ENCODE measurements at places on chromosomes 2 and 18.

GRCh38 chr2:69695850-69696216, 46.1 kb upstream of the ANXA4 start:
- no peak for DNase-seq

DNA sequence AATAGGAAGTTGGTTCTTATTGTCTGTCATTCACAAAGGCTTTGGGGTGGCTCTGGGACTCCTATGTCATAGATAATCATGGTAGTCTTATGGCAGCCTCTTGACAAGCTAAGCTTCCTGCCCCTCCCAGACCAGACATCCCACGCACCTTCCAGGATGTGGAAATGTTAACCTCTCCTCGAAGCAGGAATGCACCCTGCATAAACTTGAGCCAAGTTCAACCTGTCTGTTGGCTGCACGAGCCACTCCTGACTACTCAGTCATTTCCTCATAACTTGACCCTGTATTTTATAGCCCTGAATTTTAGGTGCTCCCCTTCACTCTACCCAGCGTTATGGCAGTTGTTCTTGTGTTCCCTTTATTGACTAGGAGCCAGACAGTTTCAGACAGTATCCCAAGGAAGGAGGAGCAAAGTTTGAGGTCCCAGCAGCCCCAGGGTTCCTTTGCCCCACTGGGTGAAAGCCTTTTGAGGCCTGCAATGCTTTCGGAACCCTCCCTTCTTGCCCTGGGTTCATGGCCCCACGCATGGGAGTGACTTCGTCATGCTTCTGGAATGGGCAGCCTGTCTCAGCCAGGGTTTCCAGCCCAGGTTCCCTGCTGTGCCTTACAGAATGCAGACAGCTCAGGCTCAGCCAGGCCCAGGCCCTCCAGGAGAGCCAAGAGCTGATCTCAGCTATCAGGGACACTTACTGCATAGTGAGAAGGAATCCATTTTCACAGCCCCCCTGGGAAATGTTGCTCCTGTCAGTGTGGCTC, 15.6 kb upstream of the INO80C start:
- no peak for DNase-seq

- no peak for DNase-seq
Measured at GRCh38 chr2:54420524-54421172, 35.5 kb upstream of the SPTBN1 start.

DNA sequence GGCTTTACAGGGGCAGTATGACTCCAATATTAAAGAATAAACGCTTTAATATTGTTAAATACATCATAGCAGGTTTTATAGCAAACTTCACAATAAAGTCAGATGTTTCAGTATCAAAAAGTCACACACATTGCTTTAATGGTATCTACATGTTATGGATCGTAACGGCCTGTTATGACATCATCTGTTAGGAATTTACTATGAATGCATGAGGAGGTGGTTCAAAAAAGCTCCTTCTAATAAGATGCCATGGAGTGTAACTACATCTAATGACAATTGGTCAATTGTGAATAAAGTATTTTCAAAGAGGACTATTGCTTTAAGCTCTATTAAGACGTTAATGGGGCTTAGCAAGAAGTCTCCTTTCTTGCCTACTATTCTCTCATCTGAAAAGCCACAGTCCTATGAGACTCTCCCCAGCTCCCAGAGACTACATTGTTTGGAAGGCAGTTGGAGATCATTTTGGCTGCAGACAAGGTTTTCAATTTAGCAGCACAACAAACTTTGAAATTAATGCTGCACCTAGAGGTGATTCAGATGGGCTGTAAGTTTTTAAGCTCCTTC, 300.7 kb upstream of the MEIS1 start:
- DNase-seq = no peak

DNA sequence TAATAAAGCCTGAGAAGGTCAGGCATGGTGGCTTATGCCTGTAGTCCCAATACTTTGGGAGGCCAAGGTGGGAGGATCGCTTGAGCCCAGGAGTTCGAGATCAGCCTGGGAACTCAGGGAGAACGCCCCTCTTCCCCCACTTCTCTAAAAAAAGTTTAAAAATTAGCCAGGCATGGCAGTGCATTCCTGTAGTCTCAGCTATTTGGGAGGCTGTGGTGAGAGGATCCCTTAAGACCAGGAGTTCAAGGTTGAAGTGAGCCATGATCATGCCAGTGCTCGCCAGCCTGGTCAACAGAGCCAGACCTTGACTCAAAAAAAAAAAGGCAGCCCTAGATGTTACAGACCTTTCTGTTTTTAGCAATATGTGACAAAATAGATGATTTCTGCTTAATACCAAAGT, 83.4 kb downstream of the AP1S3 start:
- no peak for DNase-seq

DNA sequence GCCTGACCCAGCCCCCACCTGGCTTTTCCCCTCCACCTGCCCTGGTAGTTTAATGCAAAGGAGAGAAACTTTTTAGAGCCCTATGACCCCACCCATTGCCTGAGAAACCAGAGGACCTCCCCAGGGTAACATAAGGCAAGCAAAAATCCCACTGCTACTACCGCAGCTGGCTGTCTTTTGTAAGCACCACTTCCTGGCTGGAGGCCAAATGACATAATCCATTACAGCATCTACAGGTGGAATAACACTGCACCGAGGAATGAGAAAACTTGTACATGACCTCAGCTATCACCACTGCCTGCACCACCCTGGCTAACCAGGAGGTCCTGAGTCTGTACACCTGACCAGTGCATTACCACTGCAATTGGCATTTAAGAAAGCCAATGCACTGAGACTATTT, 149.6 kb upstream of the GALNT5 start:
- DNase-seq = peak; percentile 25

DNA sequence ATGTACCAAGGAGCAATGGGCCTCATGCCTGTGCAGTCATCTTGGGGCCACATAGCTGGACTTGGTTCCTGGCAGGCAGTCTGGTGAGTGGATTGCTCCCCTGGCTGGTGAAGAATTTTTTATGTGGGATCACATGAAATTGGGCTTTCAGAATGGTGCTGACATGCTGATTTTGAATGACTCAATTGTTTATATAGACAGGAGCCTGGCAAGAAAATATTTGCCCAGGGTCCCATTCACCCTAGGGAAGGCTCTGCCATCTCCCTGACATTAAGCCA, 266.9 kb downstream of the DYSF start:
- no peak for DNase-seq

GRCh38 chr2:20634507-20635112, 16.3 kb downstream of the HS1BP3 start:
- no peak for DNase-seq

DNA sequence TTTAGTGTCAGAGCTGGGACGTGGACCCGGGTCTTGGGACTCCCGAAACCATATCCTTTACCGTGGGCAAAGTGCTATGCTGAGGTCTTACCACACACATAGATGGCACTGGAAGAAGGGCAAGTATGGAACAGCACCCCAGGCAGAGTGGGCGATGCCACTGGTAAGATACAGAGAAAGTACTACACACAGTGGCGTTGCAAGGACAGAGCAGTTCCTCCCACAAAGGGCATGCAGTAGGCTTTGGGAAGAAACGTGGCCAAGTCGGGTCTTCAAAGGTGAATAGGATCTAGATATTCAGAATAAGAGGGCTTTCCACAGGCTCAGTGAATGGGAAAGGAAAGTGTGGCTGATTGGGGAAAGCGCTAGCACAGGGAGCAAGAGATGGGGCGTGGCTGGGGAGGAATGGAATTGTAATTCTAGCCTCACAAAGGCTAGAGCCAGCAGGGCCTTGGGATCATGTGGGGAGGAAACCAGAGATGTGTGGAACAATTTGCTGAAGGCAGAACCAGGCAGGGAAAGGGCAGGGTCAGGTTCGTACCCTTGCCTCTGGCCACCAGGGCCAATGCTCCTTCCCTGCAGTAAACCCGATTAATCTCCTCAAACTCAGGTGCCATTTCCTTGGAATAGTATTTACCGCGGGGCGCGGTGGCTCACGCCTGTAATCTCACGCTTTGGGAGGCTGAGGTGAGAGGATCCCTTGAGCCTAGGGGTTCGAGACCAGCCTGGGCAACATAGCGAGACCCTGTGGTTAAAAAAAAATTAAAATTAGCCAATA, 36.0 kb downstream of the PCBP1 start:
- no peak for DNase-seq

DNA sequence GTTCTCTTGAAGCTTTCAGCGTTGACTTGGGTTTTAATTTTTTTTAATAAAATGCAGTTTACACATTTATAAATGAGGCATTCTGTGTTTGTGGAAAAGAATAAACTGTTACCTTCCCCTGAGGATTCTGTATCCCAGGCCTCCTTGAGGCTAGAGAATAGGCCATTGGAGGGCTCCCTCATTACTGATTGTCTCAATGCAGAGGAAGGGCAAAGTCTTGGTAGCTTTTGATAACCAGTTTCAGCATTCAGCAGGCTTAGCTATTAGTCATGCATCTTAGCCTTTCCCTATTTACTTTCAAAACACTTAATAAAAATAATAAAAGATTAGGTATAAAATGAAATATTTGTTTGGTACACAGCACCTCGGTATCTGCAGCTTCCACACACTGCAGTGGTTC, 58.1 kb upstream of the OTX1 start:
- DNase-seq = no peak

DNA sequence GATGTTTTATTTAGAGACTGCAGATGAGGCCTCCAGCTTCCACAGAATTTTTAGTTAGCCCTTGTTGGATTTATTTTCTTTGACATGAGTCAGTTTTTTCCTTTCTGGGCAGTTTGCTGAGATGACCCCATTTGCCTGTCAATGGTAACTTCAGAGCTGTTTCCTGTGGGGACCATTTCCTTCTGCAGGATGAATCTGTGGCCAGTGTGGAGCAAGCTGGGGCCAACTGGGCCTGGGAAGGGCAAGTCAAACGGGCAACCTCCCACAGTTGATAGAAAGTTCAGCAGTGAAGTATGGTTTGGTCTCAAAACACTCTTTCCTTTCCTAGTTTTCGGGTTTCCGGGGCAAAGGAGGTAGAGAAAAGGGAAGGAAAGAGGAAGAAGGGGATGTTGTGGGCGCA, 291.4 kb upstream of the NRP2 start:
- DNase-seq = no peak

- DNase-seq = no peak
Measured at GRCh38 chr2:135743860-135744259, 2.2 kb downstream of the UBXN4 start.

GRCh38 chr2:80476535-80477117, 172.1 kb upstream of the LRRTM1 start:
- DNase-seq = no peak

DNA sequence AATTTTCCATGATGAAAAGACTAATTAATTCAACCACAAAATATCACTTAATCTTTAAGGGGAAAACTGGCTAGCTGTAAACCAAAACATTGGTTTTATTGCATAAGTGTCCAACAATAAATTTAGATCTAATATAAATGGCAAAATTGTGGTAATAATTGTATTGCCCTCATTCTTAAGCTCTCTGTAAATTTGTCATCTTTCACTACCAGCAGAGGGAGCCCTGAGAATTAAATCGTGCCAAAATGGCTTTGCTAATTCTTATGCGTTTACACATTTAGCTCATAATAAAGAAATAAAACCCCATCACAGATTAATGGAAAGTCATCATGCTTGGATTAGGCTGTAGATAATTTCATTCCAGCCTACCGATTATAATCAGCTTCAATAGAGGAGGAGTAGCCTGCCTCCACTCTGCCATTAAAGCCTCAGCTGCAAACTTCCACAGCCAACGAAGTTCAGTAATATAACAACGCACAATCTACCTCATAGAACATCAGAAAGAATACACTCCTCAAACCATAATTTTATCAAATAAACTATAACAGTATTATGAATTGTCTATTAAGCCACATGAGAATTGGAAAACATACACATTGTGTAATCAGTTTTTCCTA, 70.0 kb upstream of the ATP5MC3 start:
- DNase-seq = peak; percentile 35

- no peak for DNase-seq
Measured at GRCh38 chr2:209321076-209321475, 102.8 kb upstream of the MAP2 start.

GRCh38 chr2:191983591-191983990, 136.7 kb upstream of the CAVIN2 start:
- DNase-seq = no peak

DNA sequence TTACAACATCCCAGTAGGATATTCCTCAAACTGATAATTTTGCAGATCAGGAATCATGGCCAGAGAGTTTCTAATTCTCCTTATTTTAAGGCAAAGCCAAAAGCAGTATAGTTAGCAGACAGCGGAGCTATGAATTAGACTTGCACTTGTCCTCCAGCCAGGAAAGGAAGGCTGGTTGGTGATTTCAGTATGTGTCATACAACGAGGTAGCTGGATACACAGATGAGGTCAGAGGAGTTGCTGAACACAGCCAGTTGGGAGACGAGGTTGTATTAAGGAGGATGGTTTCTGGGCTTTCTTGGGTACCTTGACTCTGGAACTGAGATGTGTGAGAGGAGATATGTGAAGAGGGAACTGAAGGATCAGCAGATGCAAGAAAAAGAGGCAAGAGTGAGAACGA, 185.2 kb downstream of the SOX11 start:
- no peak for DNase-seq

- peak; percentile 44 for DNase-seq
Measured at GRCh38 chr18:31269566-31269965, 48.4 kb upstream of the DSG1 start.

DNA sequence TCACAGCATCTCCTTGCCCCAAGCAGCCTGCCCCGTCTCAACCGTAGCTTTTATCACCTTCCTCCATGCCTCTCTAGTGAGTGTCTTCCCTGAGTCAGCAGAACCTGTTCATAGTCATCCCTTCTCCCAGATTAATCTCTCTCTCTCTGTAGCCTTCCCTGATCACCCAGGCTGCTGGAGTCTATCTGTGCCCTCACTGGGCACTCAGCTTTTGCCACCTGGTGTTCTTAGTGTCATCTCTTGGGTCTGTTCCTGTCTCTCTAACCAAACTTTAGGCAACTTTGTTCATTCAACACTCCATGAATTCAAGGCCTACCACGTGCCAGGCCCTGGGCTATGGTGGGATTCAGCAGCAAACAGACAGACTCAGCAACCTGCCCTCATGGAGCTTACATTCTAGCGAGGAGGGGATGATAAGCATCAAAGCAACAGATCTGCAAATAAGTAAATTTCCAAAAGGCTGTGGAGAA, 159.1 kb downstream of the SMAD7 start:
- DNase-seq = no peak

Data from GM12865 (cell line).